ENCODE measurements at places on chromosomes 5 and 9.

DNA sequence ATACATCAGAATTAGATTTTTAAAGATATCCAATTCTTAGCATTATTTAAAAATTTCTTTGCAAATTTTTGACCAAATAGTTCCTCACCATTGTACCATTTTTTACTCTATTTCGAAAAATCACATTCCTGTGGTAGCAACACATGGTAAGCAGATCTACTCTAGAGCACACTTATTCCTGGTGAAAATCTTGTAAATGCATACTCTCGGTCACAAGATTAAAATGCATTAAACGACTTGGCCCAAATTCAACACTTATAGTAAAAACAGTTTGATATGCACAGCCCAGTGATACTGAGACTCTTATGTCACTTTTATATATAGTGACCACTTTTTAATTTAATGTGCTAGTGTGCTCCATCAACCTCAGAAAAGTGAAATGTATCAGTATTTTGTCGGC lies 208.8 kb upstream of the TARS1 start:
- DNase-seq, result peak; percentile 35

DNA sequence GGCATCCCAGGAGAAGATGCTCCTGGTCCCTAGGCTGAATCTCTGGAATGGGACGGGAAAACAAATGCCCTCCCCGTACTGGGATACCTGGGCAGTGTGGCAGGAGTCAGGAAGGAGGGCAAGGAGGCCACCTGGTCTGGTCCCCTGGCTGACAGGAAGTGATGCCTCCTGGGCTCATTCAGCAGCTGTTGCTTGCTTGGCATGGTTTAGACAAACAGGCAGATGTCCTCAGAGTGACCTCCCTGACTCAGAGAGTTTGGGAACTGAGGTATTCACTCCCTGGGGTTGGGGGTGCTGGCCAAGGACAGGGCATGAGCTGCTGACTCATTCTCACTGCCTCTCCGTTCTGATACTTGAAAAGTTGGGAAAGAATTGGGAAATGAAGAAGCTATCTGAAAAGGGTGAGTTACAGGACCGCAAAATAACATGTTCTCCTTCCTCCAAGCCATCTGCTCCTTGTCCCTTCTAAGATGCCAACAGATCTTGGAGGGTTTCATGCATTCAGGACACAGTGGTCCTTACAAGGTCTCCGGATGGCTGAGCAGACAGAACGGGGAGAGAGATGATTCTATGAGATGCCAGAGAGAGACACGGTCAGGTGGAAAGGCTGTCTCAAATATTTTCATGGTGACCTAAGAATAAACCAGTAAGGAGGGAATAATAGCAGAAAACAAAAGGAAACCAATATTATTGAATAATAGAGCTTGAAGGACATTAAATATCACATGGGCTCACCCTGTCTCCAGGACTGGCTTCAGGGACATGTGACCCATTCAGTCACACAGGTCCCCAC lies 534.5 kb downstream of the BNC2 start:
- DNase-seq, result peak; percentile 100

DNA sequence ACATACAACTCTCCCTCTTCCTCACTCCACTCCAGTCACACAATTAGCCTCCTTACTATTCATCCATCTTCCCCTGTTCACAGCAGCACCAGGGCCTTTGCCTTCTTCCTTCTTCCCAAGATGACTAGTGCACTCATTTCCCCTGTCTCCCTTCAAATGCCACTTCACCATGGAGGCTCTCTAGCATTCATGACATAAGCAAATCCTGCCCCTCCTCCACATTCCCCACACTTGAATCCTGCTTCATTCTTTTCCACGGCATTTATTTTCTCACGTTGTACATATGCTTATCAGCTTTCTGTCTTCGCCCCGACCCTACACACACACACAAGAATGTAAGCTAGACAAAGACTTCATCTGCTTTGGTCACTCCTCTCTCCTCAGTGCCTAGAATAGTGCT lies 133.3 kb downstream of the CDK5RAP2 start:
- no peak for DNase-seq

DNA sequence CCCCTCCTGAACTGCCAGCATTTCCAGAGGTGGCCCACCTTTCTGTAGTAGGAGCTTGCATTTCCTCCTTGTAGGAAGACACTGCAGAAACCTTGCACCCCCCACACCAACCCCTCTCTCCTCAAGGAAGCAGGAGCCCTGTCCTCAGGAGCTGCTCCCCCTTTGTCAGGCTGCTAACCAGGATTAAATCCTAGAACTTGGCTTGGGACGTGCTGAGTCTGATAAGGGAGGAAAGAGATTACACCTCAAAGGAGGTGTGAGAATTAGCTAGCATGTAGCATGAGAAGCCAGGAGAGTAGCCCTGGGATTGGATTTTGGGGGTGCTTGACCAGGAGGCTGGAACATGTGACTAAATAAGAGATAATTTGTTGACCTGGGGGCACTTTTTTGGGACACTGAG lies 119.8 kb upstream of the ALDH1B1 start:
- no peak for DNase-seq

GRCh38 chr9:34232201-34232600 lies 53.4 kb downstream of the UBAP1 start:
- DNase-seq, result no peak

GRCh38 chr9:9133526-9133925 lies 1333.9 kb upstream of the DMAC1 start:
- no peak for DNase-seq

- DNase-seq, result no peak
Observed at GRCh38 chr9:87006956-87007355, 59.6 kb upstream of the GAS1 start.

DNA sequence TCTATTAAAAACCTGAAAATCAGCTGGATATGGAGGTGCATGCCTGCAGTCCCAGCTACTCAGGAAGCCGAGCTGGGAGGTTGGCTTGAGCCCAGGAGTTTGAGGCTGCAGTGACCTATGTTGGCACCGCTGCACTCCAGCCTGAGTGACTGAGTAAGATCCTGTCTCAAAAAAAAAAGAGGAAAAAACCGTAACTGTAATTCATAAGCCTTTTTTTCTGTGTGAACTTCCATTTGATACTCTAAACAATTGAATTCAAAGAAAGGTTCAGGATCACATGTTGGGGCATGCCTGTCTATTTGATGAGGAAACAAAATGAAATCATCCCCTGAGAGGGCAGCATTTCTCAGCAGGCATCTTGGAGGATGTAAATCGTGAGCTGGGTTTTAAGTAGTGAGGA lies 38.8 kb downstream of the ITGA2 start:
- peak; percentile 85 for DNase-seq

DNA sequence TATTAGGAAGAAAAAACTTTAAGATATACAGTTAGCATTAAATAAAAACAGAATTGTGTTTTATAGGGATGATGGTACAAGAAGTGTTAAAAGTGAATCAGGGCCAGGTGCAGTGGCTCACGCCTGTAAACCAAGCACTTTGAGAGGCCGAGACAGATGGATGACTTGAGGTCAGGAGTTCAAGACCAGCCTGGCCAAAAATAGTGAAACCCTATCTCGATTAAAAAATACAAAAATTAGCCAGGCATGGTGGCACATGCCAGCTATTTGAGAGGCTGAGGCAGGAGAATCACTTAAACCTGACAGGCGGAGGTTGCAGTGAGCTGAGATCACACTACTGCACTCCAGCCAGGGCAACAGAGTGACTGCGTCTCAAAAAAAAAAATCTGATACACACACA lies 282.9 kb upstream of the ATP10B start:
- DNase-seq, result no peak

- no peak for DNase-seq
Observed at GRCh38 chr5:15124871-15125568, 253.4 kb upstream of the ANKH start.

DNA sequence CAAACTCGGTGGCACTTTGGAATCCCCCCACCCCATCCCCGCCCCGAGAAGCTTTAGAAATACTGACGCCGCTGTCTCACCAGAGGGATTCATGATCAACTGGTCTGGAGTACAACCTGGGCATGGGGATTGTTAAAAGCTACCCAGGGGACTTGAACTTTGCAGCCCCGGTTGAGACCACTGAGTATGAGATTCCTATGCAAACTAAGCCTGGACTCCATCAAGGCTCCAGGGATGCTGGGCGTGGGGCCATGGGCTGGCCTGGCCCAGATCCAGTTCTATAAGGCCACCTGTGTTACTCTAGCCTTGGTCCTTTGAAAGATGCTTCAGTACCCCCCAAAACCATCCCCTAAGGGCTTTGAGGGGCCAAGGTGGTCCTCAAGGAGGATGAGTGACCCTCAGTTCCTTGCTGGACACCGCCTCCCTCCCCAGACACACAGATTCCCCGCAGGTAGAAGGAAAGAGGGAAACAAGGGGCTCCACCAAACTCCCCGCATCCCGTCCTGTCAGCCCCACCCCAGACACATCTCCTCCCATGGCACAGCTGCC lies 68.5 kb downstream of the MRPL36 start:
- DNase-seq, result no peak

DNA sequence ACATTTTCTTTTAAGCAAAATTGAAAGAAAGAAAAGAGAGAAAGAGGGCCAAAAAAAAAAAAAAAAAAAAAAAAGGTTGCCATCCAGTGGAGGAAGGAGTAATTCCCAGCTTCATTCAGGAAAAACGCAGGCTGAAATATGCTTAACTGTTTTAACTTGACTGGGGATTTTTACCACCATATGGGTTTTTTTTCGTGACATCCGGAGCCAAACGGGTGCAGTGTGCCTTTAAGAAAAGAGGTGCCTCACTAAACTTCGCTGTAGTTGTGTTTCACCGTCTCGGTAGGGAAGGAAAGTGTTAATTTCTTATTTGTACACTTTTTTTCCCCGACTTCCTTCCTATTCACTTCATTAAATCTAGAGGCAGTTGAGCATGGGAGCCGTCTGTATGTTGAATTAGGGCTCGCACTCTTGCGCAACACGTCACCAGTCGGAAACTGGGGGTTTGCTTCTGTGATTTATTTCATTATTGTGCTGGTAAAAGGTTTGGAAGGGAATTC lies 143.0 kb downstream of the SMARCA2 start:
- DNase-seq, result peak; percentile 80

GRCh38 chr5:159782995-159783300 lies 133.3 kb upstream of the ADRA1B start:
- DNase-seq, result no peak

DNA sequence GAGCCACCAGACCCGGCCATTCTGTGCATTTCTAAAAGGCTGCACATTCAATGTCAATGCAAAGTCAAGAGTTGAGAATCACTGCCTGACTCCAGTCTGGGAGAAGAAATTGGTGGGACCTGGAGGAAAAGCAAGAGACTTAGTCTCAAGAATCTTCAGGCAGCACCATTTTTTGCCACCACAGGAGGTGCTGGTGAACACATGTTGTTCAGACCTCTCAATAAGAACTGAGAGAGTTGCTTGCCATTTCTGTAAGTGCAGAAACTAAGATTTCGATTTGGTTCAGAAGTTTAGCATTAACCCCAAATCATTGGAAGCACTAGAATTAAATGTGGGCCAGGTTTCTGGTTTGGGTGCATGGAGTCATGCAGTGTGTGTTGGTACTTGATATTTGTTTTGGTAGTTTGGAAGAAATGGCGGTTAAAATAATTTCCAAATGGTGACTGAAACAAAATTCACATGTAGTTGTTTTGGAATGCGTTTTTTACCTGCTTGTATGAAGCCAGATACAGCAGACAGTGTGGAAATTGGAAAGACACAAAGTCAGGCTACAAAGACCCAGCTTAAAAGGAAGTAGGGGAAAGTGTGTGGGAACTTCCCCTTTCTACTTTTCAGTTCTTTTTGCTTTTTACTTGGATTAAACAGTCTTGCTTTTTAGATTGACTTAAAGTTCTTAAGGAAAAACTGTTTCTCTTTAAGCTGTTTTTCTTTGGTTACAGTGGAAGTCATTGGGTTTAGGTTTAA lies 20.4 kb downstream of the PDE8B start:
- DNase-seq, result peak; percentile 28
